ENCODE measurements at places on chromosomes 7 and 10.

DNA sequence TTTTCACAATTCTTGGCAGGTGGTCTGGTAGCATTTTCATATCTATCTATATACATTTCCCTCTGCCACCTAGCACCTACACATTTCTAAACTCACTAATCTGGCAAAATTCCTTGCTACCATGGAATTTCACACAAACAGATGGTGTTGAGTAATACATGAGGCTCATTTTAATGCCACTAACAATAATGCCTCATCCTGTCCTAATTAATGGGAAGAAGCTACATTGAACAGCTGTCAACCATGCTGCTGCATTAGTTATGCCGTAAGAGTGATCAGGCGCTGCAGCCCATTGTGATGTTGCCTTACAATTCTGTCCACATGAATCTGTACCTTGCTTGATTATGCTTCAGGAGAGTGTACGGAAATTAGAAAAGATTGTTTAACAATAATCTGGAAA, 23.2 kb downstream of the COL1A2 start:
- no peaks in the 10 kb centered on the region for H3K4me1 ChIP-seq
- no peaks in the 10 kb centered on the region for H3K27me3 ChIP-seq
- DNase-seq: no peak
- H3K4me3 ChIP-seq: no peak overlapping the region
- no peaks in the 10 kb centered on the region for H3K36me3 ChIP-seq

GRCh38 chr7:114242992-114243507, 171.6 kb upstream of the FOXP2 start:
- no peaks in the 10 kb centered on the region for H3K4me1 ChIP-seq
- H3K4me3 ChIP-seq: no peak overlapping the region
- H3K36me3 ChIP-seq: no peaks in the 10 kb centered on the region
- DNase-seq: no peak
- H3K27me3 ChIP-seq: no peaks in the 10 kb centered on the region
- no peak overlapping the region for H3K27ac ChIP-seq

DNA sequence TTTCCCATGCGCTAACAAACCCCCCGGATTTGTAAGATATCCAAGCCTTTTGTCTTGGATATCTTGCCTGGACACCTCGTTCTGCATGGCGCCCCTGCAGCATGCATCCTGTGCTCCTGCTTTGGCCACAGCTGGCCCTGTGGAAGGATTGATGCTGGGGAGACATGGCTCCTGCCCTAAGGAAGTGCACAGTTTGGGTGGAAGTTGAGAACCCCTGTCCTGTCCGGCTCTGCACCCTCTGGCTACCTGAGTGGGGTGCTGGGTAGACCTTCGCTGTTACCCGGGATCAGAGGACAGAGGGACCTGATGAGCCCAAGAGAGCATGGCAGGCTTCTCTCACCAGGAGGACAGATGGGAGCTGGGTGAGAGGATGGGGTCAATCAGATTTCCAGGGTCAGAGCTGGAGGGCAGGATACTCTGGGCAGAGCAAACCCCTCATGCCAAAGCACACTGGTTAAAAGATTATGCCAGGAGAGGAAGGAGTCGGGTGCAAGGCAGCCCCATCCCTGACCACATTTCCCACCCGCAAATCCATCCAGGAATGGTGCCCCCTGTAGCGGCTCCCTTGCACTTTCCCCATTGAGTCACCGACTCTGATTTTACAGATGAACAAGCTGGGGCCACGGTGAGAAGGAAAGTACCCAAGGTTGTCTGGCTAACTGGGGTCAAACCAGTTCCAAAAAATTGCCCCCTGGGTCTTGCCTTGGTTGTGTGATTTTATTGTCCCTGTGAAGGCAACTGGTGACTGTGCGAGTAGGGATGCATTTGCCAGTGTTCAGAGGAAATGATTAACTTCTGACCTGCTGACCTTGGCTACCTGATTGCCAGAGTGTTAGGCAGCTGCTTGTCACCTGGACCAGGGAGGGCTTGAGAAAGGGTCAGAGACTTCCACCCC, 290.1 kb upstream of the ZMIZ1 start:
- no peak overlapping the region for H3K27ac ChIP-seq
- H3K36me3 ChIP-seq: no peaks in the 10 kb centered on the region
- H3K4me1 ChIP-seq: no peaks in the 10 kb centered on the region
- DNase-seq: no peak

DNA sequence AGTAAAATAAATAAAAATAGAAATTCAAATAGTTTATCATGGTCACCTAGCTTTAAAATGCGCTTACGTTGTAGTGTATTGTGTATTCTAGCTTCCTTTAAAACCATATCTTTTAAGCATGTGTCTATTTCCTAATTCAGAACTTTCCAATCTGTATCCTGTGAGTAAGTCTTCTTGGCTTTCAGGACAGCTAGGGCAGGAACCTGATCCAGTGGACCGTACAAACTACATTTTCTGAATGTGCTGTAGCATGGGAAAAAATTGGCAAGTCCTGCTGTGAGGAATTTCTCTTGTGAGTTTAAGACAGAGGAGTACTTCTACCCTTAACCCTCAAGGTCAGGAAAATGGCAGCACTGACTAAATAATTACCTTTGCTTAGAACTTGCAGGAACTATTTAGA, 12.1 kb downstream of the OPN1SW start:
- no peak overlapping the region for H3K27ac ChIP-seq
- H3K4me3 ChIP-seq: no peak overlapping the region
- no peaks in the 10 kb centered on the region for H3K27me3 ChIP-seq
- H3K4me1 ChIP-seq: no peaks in the 10 kb centered on the region
- DNase-seq: no peak

- H3K27ac ChIP-seq: peak overlapping the region; percentile 54
- DNase-seq: peak; percentile 52
- peaks cover 10% of the 10 kb centered on the region for H3K4me1 ChIP-seq
- H3K4me3 ChIP-seq: no peak overlapping the region
- peaks cover 3% of the 10 kb centered on the region for H3K36me3 ChIP-seq
Observed at GRCh38 chr7:139635526-139636302, 112.2 kb downstream of the CLEC2L start.

GRCh38 chr10:121406823-121407545, 191.3 kb downstream of the FGFR2 start:
- H3K27ac ChIP-seq: no peak overlapping the region
- H3K4me1 ChIP-seq: no peaks in the 10 kb centered on the region
- DNase-seq: no peak
- no peaks in the 10 kb centered on the region for H3K27me3 ChIP-seq

- no peaks in the 10 kb centered on the region for H3K36me3 ChIP-seq
- no peak overlapping the region for H3K4me3 ChIP-seq
- H3K27me3 ChIP-seq: no peaks in the 10 kb centered on the region
Observed at GRCh38 chr10:120997313-120997712, 146.2 kb downstream of the WDR11 start.

DNA sequence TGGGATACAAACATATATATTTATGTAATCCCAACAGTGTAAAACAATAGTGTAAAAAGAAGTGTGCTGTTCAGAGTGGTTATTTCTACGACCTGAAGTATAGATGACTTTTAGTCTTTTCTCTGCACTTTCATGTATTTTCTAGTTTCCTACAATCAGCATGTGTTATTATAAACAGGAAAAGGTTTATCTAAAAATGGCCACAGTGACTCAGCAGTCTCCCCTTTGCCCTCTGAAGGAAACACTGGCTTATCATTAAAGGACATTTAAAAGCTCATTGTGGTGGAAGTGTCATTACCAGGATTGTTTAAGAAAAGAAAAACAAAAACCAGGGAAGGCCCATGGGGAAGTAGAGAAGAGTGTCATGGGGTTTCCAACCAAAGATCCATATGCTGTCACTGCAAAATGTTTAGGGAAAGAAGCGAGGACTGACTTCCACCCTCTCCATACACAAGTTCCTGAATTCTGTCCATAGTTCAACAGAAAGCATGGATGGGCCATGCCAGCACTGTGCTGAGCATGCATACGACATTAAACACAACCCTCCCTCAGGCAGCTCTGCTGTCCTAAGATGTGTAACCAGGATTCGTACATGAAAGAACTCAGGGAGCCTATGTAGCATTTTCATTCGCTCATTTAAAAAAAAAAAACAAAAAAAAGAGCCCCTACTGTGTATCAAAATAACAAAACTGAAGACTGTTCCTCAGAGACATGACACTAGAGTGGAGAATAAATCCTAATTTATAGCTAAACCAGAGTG, 10.2 kb downstream of the CYREN start:
- DNase-seq: no peak
- H3K36me3 ChIP-seq: peaks cover 19% of the 10 kb centered on the region
- no peak overlapping the region for H3K27ac ChIP-seq
- peaks cover 20% of the 10 kb centered on the region for H3K4me1 ChIP-seq
- no peaks in the 10 kb centered on the region for H3K27me3 ChIP-seq
- no peak overlapping the region for H3K4me3 ChIP-seq
